ENCODE measurements at places on chromosomes 6 and 20.

DNA sequence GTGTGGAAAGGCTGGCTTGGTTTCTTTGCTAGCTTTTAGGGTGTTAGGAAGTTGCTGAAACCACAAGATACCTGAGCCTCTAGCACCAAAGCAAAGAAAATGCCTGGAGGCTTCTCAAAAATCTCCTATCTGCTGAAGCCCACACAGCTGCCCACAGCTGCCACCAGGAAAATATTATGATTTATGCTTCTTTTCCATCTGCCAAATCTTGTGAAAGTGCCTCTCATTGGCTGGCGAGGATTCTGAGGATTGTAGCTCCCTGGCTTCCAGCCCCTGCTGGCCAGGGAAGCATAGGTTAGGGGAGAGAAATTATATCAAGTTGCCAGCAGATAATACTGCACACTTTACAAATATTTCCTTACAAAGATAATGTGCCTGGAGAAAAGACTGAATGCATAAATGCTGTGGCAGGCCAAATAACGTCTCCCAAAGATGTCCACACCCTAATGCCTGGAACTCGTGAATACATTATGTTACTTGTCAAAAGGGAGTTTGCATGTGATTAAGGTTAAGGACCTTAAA, 98.4 kb downstream of the MRPL14 start:
- no peak for DNase-seq

GRCh38 chr20:19528286-19529030, 229.6 kb upstream of the RIN2 start:
- DNase-seq, result no peak

GRCh38 chr20:16098890-16099639, 474.2 kb downstream of the KIF16B start:
- DNase-seq, result no peak

DNA sequence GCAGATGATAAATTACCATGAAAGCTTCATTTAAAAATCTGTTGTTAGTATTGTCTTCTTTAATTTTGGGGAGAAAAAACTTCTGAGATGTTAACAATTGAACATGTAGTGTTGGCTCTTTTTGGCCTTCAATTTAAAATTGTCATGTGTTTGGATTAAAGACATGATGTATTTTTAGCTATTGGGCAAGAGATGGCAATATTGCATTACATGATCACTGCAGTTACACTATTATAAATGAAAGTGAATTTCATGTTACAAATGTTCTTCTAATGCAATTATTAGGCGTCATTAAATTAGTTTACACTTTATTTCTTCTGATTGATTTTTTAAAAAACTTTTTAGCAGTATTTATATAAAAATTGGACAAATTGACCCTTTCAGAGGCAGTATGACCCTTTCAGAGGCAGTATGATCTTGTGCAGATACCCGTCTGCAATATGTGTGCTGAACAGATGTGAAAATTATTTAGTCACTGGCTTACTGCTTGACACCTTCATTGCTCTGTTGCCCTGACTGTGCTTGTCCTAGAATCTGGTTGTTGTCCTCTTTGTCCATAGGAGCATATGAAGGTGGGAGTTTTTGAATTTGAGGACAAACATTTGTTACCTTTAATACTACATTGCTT, 25.8 kb downstream of the CDKAL1 start:
- no peak for DNase-seq

GRCh38 chr6:74319292-74319691, 623.3 kb downstream of the CD109 start:
- no peak for DNase-seq

DNA sequence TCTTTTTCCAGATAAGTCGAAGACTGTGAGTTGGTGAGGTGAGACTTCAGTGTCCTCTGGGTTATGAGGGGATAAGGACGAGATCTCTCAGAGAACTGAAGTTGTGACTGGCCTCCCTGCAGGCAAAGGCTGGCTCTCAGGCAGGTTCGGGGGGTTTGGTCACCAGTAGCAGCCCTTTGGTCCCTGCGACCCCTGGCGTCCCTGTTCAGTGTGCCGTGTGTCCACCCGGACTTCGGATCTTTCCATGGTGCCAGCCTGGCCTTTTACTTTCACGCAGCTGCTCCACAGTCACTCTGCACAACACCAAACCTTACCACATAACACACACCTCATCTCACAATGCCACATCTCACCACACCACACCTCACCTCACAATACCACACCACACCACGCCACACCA, 131.9 kb downstream of the ERMARD start:
- DNase-seq, result no peak

- DNase-seq, result no peak
Measured at GRCh38 chr6:26332843-26333242, 32.2 kb upstream of the BTN3A2 start.
